ENCODE measurements at places on chromosomes 16 and 17.

- no peak for DNase-seq
These were observed 46.2 kb downstream of the HSD17B2 start for GRCh38 chr16:82081264-82081663.

DNA sequence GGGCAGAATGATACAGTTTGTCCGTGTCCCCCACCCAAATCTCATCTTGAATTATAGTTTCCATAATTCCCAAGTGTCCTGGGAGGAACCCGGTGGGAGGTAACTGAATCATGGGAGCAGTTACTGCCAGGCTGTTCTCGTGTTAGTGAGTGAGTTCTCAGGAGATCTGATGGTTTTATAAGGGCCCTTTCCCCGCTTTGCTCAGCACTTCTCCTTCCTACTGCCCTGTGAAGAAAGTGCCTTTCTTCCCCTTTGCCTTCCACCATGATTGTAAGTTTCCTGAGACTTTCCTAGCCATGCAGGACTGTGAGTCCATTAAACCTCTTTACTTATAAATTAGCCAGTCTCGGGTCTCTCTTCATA, 28.9 kb upstream of the SEC14L1 start:
- DNase-seq, result no peak

GRCh38 chr17:81390873-81391255, 4.4 kb upstream of the BAHCC1 start:
- DNase-seq, result no peak

DNA sequence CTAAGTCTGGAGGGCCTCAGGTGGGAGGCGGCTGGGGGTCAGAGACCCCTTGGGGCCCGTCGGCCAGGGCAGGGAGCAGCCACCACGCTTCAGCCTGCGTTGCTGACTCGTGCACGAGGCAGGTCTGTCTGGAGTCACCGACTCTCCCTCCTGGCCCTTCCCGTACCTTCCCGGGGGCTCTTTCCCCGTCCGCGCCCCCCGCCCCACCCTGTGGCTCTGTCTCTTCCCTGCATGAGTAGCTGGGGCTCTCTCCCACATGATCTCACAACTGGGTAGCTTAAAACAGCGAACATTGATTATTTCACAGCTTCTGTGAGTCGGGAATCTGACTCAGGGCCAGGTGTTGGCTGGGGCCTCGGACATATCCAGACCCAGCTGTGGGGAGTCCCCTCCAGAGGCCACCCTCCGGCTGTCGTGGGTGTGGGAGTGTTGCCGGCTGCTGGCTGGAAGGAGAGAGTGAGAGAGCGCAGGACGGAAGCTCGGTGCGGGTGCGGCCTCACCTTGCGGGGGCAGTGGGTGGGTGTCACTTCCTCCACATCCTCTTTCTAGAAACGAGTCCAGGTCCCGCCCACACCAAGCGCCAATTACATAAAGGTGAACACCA, 17.3 kb downstream of the BAHCC1 start:
- no peak for DNase-seq

DNA sequence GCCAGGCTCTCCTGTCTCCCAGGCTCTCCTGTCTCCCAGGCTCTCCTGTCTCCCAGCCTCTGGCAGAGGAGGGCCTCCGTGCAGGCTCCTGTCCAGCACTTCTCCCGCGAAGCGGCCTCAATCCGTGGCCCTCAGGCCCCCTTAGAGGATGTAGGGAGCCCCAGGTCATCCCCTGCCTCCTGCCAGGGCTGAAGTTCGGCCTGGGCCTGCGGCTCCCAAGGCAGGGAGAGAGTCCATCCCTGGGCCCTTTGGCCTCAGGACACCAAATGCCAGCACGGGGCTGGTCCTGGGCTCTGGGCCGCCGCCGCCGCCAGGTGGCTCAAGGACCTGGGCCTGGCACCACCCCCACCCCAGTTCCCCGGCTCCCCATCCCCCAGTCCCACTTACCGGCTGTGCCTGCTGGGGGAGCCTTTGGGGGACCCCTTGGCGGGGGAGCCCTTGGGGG, 370 bp downstream of the EVPL start:
- no peak for DNase-seq

- peak; percentile 72 for DNase-seq
These were observed 2.2 kb downstream of the GRB7 start for GRCh38 chr17:39739885-39740356.

GRCh38 chr16:23566724-23567123, 9.2 kb downstream of the UBFD1 start:
- DNase-seq, result no peak

DNA sequence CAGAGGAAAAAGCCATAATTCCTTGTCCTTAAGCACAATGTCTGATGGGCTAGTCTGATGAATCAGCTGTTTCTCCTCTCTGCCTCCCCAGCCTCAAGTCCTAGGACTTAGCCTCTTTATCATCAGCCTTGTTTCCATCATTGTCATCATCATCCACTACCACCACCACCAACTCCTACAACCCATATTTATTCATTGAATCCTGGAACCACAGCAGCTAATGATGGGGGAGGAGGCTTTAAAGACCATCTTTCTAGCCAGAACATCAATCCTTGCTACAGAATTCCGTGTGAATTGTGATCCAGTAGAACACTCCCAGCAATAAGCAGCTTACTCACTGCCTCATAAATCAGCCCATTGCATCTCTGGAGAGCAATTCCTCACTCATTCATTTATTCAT, 97.6 kb upstream of the TMEM132E start:
- no peak for DNase-seq

DNA sequence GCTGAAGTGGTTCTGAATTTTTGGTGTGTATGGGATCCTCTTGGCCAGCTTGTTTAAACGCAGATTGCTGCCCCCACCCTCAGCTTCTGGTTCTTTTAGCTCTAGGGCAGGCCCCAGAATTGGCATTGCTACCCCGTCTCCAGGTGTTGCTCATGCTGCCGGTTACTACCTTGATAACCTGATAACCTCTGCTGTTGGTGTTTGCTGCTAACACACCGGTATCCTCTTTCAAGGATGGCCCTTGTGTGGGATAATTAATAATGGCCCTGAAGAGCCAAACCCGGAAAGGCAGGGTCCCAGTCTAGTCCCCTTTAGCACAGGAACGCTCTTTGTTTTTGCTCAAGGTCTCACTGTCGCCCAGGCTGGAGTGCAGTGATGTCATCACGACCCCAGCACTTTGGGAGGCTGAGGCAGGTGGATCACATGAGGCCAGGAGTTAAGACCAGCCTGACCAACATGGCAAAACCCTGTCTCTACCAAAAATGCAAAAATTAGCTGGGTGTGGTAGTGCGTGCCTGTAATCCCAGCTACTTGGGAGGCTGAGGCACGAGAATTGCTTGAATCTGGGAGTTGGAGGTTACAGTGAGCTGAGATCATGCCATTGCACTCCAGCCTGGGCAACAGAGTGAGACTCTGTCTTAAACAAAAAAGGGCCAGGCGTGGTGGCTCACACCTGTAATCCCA, 1.3 kb upstream of the ST3GAL2 start:
- DNase-seq, result no peak

GRCh38 chr17:77444628-77444983, 303.8 kb downstream of the SEC14L1 start:
- DNase-seq, result no peak

GRCh38 chr17:34436607-34437006, 73.6 kb upstream of the CCL1 start:
- no peak for DNase-seq

DNA sequence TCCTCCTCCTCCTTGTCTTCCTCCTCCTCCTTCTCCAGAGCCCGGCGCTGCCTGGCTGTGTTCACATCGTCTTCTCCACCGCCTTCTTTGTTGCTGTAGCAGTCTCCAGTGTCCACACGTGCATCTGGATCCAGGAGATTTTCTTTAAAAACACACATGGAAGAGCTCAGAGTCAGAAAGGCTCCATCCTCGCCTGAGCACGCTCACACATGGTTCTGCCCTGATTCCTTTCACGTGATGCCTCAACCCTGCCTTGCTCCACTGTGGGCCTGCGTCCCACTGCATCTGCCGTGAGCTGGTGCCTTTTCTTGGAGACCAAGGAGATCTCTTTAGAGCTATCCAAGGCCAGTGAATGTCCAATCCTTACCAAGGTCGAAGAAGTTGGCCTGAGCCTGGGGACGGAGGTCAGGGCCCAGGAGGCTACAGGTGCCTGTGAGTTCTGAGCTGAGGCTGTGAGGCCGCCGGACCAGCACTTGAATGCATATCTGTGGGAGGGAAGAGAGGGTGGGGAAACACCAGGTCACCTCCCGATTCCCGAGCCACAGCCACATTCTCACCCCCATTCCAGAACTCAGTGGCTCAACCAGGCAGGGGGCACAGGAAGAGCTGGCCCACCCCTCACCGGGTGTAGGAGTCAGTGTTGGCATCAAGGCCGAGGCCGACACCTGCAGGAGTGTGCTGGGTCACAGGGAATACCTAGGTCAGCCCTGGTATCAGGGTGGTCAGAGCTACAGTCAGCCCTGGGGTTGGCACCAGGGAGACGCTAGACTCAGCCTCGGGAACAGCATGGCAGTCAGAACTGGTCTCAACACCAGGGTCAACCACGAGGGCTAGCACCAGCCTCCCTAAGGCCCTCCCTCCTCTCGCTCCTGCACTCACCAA, 37.6 kb downstream of the HASPIN start:
- DNase-seq, result no peak

- no peak for DNase-seq
These were observed 1.3 kb downstream of the CAVIN1 start for GRCh38 chr17:42421507-42422338.

GRCh38 chr16:57127037-57127763, 34.8 kb downstream of the CPNE2 start:
- DNase-seq, result no peak

DNA sequence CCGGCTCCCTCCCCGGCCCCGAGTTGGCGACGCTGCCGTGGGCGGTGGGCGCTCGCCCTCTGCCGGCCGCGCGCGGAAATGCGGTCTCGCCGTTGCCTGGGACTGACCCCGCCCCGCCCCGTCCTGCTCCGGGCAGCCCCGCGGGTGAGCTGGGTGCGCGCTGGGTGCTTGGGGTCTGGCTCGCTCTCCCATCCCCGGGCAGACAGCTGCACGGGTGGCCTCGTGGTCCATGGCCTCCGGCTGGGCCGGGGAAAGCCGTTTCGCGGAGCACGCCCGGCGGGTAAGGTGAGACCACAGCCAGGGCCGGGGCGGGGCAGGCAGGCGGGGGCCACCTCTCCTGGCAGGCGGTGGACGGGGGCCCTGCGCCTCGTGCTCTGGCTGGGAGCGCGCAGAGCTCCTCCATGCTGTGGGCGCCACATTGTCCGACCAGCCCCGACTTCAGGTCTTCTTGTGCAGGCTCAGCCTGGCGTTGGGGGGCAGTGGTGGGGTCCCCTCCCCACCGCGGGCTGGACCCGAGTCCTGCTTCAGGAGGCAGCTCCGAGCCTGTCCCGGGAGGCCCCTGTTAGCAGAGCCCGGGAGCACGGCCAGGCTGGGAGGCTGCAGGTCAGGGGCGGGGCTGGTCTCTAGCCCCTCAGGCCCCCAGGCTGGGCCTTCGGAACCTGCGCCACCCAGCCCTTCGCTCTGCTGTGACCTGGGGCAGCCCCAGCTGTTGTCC, 7.0 kb upstream of the C1QTNF8 start:
- no peak for DNase-seq

- DNase-seq, result no peak
These were observed 34.8 kb downstream of the SOST start for GRCh38 chr17:43723697-43724359.

Measured in foreskin keratinocyte (primary cell).